ENCODE measurements at places on chromosomes 5 and 9. TPM values are rescaled to one million over a fixed set of nuclear protein-coding genes. Genes with fewer than 3 reads are reported as not detected.
A peak's percentile ranks its signal among the peaks of the same experiment; 100 is the strongest.

- no peak for DNase-seq
Measured at GRCh38 chr9:69195668-69196067, 21.6 kb downstream of the TJP2 start.

DNA sequence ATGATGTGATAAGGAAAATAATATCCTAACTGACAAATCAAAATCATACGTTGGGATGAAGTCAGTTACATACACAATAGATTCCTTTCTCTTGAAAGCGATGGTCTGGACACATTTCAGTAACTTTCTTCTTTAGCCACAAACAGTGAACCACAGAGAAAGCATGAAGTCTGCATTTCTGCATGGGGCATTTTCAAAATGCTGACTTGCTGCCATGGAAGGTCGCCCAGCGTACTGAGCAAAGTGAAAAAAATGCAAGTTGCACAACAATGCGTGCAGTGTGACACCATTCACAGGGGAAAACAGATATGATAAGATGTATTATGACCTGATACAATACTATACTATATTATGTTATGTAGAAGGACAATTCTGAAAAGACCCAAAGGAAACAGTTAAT, 146.3 kb downstream of the SNX18 start:
- DNase-seq, result peak; percentile 78

GRCh38 chr5:54480296-54480695, 24.8 kb downstream of the HSPB3 start:
- no peak for DNase-seq

The UGT3A2 gene
- total RNA-seq, result not detected

- no peak for DNase-seq
Measured at GRCh38 chr9:81680006-81680405, 9.3 kb downstream of the TLE1 start.

GRCh38 chr5:54171645-54172384, 138.6 kb downstream of the ARL15 start:
- no peak for DNase-seq

DNA sequence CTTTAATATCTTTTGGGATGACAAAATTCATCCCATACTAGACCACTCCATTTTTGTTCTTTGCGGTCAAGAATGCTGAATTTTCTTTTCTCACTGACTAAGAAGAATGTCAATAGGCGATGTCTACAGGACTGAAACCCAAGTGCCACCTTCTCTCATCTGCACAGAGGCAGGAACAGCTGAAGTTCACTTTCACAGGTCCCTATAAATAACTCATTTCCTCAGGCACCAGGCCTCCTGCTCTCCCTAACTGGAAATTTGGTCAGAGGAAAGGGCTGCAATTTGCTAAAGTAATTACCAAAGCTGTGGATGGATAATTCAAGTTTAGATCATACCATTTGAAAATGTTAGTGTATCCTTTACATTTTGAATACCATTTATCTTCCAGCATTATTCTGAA, 142.9 kb downstream of the DIRAS2 start:
- DNase-seq, result no peak

The CARTPT gene
- total RNA-seq, result 20.0 TPM

DNA sequence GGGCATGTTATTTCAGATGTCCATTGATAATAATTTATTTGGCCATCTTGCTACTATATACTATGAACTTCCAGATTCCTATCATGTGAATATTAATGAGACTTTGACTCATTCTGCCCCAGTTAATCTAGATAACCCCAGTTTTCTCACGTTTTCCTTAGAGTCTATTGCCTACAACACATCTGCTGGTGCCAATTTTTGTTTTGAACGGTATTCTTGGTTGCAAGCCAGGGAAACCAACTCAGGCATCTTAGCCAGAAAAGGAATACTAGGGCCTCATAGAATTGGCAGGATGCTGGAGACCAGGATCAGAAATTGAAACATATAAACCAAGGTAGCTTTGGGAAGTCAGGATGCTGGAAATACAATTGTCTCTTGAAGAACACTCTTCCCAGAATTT, 28.0 kb upstream of the NPR3 start:
- DNase-seq, result no peak

GRCh38 chr9:106713206-106713605, 149.8 kb upstream of the ZNF462 start:
- no peak for DNase-seq

GRCh38 chr9:86516564-86516963, 162.4 kb upstream of the TUT7 start:
- DNase-seq, result peak; percentile 56

GRCh38 chr5:117587111-117587510, 1012.5 kb upstream of the SEMA6A start:
- DNase-seq, result no peak

GRCh38 chr5:6632324-6632887, 438 bp downstream of the NSUN2 start:
- peak; percentile 70 for DNase-seq

The NUTM2F gene
- not detected for total RNA-seq

GRCh38 chr5:135341016-135341666, 57.9 kb downstream of the MACROH2A1 start:
- peak; percentile 54 for DNase-seq

- DNase-seq, result peak; percentile 43
Measured at GRCh38 chr5:588406-588995, 23.6 kb upstream of the CEP72 start.

GRCh38 chr5:6707852-6708251, 5.4 kb upstream of the TENT4A start:
- no peak for DNase-seq

DNA sequence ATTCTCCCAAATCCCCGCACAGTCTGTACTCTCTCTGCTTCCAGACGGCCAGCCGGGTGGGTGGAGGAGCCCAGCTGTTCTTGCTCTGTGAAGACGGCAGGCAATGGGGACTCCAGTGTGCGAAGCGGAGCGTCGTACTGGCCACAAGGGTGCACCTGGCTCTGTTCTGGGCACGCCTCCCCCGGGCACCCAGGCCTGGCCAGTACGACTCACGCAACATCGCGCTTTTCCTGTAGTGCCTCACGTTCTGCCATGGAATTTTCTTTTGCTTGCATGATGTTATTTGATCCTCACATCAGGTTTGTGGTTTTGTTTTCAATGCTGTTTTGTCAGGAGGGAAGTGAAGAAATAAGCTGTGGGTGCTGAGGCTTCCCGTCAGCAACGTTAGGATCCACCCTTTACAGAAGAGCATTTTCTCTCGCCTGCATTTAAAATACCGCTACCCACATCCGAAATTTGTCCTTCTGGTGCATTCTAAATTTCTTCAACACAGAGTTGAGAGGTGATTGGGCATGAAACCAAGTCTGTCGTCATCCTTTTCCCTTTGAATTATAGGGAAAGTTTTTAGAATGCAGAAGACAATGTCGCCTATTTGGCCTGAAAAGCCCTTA, 311.7 kb downstream of the TRIM36 start:
- DNase-seq, result no peak

The SPATA31C1 gene
- not detected for total RNA-seq

- DNase-seq, result no peak
Measured at GRCh38 chr5:116420540-116420939, 154.1 kb downstream of the SEMA6A start.

The IL17B gene
- total RNA-seq, result 9.6 TPM

- DNase-seq, result no peak
Measured at GRCh38 chr9:785997-786396, 55.5 kb upstream of the DMRT1 start.

The HTR4 gene
- total RNA-seq, result 1.7 TPM

The SPINK5 gene
- 0.28 TPM for total RNA-seq

The S1PR3 gene
- total RNA-seq, result 11.4 TPM

DNA sequence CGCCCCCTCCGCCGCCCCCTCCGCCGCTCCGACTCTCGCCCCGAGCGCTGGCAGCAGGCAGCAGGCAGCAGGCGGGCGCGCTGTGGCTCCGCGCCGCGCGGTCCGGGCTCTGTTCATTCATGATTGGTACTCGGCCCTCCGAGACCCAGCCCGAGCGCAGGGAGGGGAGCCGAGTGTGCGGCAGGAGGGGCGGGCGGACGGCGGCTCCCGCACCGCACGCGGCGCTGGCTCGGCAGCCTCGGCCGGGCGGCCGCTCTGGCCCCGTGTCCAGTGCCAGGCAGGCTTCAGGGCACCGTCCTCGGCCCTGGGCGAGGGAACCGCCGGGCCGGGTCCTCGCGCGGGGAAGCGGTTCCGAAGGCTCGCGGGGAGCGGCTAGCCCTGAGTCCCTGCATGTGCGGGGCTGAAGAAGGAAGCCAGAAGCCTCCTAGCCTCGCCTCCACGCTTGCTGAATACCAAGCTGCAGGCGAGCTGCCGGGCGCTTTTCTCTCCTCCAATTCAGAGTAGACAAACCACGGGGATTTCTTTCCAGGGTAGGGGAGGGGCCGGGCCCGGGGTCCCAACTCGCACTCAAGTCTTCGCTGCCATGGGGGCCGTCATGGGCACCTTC, at the start of gene KCNIP1:
Gene KCNIP1 (plus strand): TSS at position 31 of the 607 bp plus-strand sequence.
- DNase-seq, result no peak

All from sigmoid colon (tissue), 7 donors.